WERI-Rb-1 (cell line): ENCODE measurements at places on chromosomes 11 and 22.

DNA sequence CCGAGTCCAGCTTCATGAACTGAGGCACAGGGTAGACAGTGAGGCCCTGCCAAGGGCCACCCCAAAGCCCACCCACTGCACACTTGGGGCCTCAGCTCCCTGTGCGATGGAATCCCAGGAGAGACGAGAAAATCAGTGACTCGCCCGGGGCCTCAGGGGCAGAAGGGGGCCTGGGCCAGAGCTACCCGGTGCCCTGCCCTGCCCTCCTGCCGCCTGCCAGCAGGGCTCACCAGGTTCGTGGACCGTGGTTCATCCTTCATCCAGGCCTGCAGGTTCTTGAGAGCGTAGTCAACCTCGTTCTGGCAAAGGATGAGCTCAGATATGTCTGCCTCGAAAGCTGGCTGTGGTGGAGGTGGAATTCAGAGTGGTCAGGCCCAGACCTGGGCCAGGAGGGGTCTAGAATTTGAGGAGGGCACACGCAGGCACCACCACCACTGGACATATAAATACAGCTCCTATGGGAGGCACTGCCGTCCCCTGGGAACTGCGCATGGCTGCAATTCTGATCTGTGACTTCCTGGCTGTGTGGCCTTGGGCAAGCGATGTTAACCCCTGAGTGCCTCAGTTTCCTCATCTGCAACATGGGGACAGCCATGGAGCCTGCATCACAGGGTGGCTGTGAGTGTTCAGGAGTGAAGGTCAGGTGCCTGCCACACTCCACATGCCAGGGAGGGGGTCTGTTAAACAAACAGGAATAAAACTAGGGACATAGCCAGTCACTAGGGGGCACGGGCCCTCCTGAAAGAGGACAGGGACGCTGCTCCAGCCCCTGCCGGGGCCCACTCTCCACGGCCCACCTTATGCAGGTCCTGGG is 7.5 kb downstream of the ALDH3B2 start:
- no peak for DNase-seq

GRCh38 chr22:37157516-37158285 is 8.0 kb upstream of the IL2RB start:
- no peak for DNase-seq

GRCh38 chr22:31150615-31151014 is 9.4 kb upstream of the RNF185 start:
- DNase-seq: no peak

DNA sequence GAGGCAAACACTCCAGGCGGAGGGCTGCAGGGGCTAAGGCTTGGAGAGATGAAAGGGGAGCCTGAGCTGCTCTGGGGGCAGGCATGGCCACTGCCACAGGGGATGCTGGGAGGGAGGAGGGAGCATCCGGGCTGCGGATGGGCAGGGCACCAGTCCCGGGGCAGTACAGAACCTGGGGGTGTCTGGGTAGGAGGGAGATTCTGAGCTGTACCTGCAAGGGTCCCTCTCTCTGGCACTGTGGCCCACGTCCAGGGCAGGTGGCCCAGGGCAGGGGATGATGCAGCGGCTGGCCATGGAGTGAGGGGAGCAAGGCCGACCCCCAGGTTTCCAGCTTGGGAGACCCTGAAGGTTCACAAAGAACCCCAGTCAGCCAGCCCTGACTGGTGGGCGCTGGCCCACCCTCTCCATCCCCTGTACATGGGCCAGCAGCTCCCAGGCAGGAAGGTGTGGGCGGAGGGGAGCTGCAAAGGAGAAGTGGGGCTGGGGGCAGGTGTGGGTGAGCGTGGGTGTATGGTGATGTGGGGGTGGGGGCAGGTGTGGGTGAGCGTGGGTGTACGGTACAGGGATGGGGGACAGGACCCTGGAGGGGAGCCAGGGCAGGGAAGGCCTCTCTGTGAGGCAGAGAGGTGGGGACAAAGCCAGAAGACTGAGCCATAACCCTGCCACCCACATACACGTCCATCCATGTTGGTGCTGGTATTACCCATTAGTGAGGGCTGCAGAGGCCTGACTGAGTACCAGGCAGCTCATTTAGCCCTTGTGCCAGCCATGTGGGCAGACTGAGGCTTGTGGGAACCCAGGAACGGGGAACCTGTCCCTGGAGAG is 2.2 kb upstream of the TNFRSF13C start:
- no peak for DNase-seq

DNA sequence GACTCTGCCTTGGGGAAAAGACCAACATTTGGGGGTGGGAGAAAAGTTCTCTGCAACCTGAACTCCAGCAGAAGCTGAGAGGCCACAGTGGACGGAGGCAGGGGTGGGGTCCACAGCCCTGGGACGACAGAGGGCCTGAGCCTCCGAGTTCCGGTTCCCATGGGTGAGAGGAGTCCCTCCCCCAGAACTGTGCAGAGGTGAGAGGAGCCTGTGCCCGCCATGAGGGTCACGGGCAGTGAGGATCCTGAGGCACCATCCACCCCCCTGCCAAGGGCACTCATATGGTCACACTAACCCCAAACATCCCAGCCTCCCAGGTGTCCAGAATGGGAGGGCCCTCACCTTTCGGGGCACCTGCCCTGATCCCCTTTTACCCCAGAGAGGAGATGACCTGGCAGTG is 30.5 kb downstream of the KIAA0930 start:
- no peak for DNase-seq

DNA sequence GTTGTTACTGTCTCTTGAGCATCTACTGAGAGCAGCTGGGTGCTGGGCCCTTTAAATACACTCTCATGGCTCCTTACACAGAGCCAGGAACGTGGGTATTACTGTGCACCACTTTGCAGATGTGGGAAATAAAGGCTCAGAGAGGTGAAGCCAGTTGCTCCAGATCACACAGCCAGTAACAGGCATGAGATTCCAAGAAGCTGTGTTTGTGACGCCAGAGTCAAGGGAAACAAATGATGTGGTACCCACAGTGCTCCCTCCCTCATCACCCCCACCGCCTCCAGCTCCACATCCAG is 1.4 kb upstream of the PRDM11 start:
- DNase-seq: no peak

- no peak for DNase-seq
Observed at GRCh38 chr22:34885852-34886251, 180.1 kb upstream of the ISX start.
